Bronchial epithelial cell (primary cell): ENCODE measurements at places on chromosomes 4 and X. TPM values are rescaled to one million over a fixed set of nuclear protein-coding genes. Genes with fewer than 3 reads are reported as not detected.

DNA sequence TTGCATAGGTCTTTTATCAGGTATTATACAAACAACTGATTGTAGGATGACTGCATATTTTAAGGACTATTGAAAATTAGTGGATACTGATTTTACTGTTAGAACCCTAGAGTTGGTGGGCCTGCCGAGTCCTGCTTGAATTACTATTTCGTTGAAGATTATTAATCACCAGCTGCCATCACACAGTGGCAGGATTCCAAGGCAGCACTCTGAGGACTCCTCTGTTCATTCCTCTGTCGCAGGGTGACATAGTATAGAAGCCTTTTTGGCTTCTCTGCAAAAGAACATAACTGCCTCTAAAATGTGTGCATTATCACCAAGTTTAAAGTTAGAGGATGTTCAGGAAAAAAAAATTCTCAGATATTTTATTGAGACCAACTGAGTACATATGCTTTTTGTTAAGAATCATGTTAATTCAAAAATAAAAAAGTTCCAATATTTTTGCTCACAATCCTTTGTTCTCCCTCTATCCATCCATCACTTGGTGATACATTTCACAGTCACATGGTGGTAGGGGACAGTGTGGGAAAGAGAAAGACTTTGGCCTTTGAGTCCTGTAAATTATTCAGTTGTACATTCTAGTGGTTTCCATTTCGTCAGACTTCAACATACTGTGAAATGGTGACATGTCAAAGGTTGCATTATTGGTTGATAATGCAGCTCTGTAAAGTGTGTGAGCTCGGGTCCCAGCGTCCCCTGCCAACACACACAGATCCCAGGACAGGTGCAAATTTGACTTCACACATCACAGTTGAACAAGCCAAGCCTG is 332.5 kb downstream of the GRID2 start:
- no peak for DNase-seq

GRCh38 chrX:150094996-150095395 is 156.7 kb upstream of the EOLA2 start:
- DNase-seq = no peak

DNA sequence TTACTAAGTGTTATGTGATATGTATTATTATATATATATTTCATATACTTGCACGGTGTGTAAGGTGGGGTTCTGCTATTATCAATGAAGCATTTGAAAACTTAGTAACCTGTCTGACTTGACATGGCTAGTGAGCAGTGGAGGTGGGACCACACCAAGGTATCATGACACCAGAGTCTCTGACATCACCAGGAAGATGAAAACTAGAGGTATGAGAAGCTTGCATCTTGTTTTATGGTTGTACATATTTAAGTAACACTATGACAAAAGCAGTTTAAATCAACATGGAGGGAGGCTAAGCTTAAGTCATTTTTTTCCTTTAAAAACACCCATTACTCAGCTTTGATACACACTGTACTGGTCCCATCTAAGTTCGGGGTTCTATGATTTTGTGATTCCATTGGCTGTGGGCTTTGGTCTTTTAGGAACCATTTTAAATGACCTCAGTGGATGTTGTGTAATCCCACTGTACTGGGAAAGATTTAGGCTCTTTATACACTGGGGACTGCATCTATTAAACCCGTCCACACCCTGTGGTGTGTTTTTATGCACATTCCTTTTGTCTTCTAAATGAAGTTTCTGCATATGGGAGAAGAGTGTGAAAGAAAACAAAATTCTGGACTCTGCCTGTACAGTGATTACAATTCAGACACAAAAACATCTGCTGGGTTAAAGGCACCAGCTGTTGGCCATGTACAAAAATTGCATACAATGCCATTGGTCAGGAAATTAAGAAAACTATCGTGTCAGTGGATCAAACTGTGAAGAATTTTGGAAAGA is 570.6 kb downstream of the SPRY1 start:
- DNase-seq = no peak

DNA sequence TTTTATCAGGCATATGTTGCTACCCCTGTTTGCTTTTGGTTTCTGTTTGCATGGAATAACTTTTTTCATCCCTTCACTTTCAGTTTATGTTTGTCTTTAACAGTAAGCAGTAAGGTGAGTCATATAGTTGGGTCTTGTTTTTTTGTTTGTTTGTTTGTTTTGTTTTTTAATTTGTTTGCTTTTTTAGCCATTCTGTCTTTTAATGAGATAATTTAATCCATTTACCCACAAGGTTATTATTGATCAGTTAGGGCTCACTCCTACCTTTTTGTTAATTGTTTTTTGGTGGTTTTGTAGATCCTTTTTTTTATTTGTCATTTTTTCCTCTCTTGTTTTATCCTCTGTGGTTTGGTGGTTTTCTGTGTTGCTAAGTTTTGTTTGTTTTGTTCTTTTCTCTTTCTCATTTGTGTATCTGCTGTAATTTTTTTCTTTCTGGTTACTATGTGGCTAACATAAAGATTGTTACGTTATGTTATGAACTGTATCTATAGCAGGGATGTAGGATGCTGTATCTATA is 379.5 kb upstream of the MAD2L1 start:
- no peak for DNase-seq

DNA sequence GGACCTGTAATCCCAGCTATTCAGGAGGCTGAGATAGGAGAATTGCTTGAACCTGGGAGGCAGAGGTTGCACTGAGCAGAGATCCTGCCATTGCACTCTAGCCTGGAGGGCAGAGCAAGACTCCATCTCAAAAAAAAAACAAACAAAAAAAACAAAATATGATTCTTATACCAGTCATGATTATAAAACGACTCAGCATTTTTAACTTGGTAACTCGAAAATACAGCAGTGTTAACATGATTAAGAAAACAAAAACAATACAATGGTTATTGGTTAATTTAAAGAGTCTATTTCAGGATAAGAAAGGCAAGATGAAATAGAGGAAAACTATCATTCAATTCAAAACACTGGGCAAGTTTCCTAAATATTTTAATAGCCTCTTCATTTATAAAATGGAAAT is 865.3 kb downstream of the PCDH7 start:
- no peak for DNase-seq

- DNase-seq = peak; percentile 0
Observed at GRCh38 chrX:99909946-99910345, 500.1 kb downstream of the PCDH19 start.

DNA sequence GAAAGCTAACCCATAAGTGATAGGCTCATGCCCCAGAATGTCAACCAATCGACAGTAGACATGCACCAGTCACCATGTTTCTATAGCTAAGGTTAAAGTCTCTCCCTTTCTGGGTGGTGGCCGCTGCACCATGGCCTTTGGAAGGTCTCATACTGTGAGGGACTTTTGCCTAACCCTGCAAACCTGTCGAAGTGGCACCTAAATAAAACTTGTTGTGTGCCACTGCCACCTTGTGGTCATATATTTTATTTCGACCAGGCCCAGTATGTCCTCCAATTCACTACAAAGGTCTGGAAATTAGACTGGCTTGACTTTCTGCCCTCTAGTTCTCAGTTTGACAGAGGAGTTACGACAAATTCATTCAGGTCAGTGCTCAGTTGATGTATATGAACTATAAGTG is 163.1 kb downstream of the SMARCA1 start:
- DNase-seq = peak; percentile 38

DNA sequence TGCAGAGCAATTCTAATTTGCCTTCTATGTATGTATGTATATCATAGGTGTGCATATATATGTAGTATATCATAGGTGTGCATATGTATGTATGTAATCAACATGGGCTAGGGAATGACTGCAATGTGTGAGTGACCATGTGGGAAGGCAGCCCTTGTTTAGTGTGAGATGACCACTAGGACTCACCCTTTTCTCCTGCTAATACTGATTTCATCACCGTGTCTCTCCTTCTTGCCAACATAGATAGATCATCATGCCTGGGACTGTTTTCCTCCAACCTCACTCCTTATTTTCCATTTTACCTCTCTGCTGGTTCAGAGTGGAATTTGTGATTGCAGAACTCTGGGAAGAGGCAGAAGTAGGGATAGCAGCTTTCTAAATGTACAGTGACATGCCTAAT is 63.6 kb upstream of the SFRP2 start:
- no peak for DNase-seq

DNA sequence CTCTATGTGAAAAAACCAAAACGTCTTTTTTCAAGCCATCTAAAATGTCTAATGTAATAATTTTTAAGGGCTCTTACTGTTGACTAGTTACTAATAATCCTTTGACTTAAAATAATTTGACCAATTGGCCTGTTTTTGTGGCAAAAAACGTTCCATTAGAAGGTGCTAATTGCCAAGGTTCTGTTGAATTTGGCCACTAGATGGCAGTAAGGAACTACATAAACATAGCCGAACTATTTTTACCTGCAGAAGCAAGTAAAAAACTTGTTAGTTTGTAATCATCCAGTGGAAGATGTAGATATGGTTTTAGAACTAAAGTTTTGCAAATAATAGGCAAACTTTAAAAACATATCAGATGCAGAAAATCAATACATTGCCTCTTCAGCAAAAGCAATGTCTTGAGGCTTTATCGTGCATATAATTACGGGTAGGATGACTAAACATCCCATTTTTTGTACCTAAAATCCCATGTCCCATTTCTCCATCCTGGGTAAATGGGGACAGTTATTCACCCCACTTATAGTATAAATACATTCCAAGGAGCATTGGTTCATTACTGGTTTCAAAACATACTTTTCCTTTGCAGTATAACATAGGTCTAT is 57.6 kb downstream of the PROM1 start:
- DNase-seq = peak; percentile 63

DNA sequence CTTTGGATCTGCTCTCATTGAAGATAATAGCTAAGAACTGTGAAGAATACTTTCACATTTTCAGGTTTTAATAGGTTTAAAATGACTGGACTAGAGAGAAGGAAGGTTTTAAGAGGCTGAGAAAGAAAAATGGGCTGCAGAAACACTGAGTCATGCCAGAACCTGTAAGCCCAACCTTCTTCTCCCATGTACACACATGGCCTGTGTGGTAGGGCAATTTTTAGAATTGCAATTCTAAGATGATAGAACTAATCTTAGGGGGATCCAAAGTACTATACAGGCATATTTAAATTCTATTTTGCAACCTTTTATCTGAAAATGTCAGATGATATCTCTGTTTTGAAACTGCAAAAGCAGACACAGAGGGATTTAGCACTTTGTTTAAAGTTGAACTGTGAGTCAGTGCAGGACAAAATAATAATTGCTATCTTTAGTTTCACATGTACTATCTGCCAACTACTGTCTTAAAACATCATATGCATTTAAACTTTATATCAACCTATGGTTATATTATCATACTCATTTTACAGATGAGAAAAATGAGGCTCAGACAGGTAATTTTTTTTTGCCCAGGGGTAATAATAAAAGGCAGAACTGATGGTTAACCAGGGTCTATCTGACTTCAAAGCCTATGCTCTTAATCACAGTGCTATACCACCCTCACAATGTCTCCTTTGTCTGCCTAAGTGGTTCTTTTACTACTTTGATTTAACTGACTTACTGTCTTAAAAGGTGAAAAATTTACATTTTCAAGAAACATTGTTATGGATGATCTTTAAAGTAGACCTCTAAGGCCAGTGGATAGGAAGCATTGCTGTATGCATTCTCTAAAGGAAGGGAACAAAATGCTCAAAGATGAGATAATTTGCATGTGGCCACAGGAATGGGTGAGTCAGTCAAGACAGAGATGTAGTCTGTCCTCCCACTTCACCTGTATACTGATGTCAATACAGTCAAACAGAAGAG is 4.3 kb downstream of the TMPRSS11E start:
- peak; percentile 86 for DNase-seq

DNA sequence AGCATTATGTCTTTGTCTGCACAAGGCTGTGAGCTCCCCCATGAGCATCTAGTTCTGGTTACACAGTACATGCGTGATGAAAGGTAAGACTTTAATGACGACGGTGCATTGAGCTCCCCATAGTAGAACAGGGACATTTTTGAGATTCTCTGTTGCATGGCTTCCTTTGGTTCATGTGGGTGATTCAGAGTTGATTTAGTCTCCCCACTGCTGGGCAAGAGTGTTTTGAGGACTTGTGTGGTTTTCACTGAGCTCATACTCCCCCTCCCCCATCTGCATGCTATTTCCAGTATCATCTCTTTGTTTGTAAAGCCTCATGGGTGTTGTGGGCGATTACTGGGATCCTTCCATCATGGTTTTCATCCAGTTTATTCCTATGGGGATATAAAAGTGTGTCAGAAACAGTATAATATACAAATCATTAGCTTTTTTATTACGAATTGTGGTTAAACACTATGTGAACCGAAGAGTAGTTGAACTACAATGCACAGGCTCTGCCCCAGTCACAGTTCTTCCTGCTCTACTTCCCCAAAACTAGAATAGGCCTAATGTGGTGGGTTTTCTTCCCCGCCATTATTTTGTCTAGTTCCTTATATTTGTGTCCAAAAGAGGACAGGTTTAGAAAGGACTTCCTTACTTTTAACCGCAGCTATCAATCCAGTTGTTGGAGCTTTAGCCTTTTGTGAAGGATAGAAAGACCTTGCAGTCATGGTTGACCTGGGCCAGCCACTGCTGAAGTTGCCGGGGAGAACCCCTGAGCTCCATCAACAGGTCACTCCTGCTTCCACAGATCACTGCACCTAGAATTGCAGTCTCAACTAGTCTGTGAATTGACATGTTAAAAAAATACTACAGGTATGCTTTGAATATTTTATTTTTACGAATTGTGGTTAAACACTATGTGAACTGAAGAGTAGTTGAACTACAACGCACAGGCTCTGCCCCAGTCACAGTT is 30.4 kb downstream of the KIT start:
- no peak for DNase-seq

GRCh38 chr4:72084587-72085011 is 52.8 kb downstream of the NPFFR2 start:
- DNase-seq = no peak

SASH3 gene
- not detected in 2 replicates for total RNA-seq

TMPRSS11F gene
- 1.6 and 2.3 TPM in 2 replicates for total RNA-seq

CDX4 gene
- total RNA-seq = not detected in 2 replicates

RAI2 gene
- total RNA-seq = not detected in 2 replicates

DNAAF6 gene
- total RNA-seq = not detected in 2 replicates

ARR3 gene
- not detected in 2 replicates for total RNA-seq
